ENCODE measurements at places on chromosomes 2 and 18.

DNA sequence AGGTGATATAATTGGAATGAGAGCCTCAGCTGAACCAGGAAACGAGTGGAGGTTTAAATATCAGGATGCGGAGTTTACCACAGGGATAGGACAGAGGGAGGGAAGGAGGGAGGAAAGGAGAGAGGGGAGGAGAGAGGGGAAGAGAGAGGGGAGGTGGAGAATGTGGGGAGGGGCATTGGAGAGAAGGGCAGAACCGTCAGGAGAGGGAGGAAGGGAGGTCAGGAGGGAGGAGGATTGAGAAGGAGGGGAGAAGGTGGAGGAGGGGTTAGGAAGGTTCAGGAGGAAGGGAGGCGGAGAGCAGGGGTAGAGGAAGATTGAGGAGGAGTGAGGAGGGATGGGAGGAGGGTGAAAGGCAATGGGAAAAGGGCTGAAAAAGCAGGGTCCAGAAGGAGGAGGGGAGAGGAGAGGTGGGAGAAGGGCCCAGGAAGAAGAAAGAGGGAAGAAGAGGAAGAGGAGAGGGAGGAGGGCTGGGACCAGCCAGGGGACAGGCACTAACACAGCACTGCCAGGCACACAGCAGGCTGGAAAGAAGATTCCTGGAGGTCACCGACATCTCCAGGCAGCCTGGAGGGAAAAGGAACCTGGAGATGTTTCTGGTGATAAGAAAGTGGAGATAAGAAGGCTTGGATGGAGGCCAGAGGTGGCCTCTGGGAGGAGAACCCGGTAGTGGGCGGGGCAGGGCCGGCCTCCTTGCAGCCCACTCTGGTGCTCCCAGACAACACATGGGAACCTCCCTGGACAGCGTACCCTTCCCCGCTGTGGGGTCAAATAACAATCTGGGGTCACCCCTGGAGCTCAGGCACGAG is 176.7 kb upstream of the SMAD2 start:
- DNase-seq = no peak

DNA sequence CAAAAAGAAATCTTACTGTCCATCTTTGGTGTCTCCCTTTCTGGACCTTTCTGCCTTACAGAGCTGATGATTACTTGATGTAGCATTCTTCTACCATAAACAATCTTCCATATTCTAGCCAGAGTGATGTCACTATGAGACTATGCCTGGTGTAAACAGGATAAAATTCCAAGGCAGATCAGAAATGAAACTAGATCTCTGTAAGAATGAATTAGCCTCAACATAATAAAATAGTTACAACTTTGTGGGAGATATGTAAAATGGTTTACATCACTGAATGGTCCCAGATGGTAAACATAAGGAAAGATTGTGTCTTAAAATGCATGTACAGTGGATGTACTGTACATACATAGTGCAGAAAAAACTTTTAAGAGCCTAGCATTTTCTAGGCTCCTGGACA is 112.3 kb upstream of the ZNF521 start:
- DNase-seq = no peak

DNA sequence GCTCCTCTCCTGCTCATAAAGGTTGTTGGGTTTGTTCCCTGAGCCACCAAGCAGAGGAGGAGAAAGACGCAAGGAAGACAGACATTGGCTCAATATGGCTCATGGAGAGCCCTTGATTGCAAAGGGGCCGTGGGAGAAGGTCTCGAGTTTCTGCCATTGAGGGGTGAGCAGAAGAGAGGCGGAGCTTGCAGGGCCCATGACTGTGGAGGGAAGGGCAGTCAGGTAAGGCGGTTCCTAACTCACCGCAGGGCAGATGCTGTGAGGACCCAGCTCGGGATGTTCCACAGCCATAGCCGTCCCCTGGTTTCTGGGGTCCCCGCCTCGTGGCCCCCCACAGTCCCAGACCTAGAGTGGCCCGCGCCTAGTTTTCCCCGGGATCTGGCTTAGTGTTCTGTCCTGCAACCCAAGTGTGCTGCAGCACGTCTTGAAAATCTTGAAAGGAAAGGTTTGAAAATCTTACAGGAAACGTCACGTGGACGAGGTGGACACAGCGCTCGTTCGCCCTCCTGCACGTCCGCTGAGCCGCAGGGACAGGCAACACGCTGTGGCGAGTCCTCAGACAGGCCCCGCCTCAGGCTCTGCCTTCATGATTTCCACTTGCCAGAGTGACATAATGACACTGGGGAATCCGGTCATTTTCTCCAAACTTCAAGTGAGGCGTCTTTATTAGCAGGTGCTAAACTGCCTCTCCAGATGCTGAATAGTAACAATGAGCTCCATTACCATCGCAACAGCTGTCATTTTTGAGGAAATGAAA is 105.5 kb upstream of the HDAC4 start:
- no peak for DNase-seq

GRCh38 chr2:166519391-166519962 is 25.4 kb upstream of the SCN7A start:
- no peak for DNase-seq
